Stimulated activated CD8-positive, alpha-beta memory T cell treated with anti-CD3 and anti-CD28 coated beads, Interleukin-7, amount 100 ng/mL, for 4 hours (primary cell): ENCODE measurements at places on chromosomes 6 and 20.

GRCh38 chr20:18057994-18058349 is 256 bp upstream of the OVOL2 start:
- DNase-seq, result no peak

DNA sequence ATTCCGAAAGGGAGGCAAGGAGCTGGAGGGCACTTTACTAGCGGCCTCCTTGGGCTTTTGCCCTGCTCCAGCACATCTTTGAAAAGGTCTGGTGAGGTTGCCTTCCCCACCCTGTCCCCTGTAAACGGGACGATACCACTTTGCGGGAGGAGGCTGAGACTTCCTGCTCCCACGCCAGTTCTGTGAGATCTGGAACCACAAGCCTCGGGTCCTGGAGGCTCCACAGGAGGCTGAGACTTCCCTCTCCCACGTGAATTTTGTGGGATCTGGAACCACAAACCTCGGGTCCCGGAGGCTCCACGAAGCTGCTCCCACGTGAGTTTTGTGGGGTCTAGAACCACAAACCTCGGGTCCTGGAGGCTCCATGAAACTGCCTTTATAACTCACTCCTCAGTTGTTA is 209.3 kb downstream of the DLL1 start:
- no peak for DNase-seq

GRCh38 chr20:24359321-24360027 is 110.0 kb upstream of the SYNDIG1 start:
- no peak for DNase-seq

DNA sequence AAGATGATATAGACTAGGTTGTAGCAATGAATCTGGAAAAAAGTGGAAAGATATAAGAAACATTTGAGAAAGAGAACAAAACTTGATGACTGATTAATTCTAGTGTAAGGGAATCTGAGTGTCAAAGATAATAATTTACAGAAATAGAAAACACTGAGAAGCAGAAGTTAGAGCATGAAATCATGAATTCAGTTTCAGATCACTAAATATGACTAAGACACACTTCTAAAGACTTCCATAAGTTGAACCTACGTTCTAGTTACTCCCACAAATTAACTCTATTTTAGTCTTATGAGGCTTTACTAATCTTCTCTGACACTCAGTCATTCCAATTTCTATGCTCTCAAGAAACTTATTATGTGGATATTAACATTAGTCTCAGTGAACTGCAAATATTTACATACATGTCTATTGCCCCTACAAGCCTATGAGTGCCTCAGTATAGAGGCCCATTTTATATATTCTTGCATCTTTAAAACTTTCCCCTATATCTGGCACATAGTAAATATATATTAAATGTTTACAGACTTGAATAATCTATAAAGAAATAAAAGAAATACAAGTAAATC is 30.4 kb downstream of the IBTK start:
- DNase-seq, result no peak

GRCh38 chr6:81531869-81532561 is 220.5 kb downstream of the TENT5A start:
- DNase-seq, result no peak

DNA sequence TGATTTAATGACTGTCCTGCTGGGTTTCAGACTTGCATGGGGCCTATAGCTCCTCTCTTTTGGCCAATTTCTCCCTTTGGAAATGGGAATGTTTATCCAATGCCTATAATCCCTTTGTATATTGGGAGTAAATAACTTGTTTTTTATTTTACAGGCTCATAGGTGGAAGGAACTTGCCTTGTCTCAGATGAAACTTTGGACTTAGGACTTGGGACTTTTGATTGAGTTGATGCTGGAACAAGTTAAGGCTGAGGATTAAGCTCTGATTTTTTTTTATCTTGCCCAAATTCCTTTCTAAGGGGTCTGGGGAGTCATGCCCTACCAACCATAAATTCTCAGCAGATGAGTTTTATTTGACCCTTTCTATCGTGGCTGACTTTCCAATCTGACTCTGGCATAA is 23.5 kb downstream of the WDR27 start:
- DNase-seq, result no peak
